Activated CD8-positive, alpha-beta memory T cell treated with anti-CD3 and anti-CD28 coated beads, Interleukin-2, amount 50 U/mL, for 48 hours (primary cell): ENCODE measurements at places on chromosomes 6 and 20.

- DNase-seq = no peak
Measured at GRCh38 chr6:13575377-13575775, 975 bp downstream of the SIRT5 start.

DNA sequence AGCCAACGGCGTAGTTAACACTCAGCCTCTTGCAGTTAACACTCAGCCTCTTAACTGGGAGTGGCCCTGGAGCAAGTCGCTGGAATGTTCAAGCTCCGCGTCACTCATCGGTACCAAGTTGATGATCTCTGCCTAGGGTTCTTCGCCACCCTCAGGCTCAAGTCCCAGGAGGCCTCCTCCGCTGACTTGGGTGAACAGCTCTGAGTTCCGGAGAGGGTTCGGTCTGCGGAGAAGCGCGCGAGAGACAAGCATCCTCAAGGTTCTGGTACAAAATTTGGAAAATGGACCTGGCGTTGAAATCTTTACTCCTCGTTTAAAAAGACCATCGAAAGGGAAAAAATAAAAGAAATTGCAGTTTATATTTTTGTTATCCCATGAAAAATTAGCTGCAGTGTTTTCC, 876 bp upstream of the DSP start:
- no peak for DNase-seq

DNA sequence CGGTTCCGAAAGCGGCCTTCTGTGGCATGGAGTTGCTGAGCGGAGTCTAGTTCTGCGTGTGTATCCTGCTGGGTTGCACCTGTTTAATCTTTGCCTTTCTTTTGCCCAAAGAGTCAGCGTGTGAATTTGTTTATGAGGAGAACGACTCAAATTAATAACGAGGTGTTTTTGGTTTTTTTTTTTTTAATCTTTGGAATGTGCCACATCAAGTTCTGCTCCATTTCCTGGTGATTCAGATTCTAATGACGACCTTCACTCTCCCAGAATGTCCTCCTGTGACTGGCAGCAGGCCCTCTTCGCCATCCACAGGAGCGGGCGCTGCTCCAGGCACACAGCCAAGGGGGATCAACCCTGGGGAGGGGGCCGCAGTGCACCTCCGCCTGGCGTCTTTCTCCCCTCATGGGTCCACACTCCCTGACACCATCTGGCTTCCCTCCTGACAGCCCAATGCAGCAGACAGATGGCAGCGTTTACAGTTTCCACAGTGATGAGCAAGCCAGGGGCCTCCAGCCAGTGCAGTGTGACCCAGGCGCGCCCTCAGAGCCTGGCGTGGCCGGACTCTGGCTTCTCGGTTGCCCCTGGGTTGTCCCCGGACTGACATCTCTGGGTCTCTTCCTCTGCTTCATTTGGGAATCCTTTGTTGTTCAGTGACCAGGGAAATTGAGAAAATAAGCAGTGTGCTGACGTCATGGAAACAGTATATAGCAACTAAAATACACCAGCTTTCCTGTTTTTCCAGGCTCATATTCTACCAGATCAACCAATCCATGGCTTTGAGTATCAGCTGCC, 27.5 kb upstream of the AFDN start:
- no peak for DNase-seq

DNA sequence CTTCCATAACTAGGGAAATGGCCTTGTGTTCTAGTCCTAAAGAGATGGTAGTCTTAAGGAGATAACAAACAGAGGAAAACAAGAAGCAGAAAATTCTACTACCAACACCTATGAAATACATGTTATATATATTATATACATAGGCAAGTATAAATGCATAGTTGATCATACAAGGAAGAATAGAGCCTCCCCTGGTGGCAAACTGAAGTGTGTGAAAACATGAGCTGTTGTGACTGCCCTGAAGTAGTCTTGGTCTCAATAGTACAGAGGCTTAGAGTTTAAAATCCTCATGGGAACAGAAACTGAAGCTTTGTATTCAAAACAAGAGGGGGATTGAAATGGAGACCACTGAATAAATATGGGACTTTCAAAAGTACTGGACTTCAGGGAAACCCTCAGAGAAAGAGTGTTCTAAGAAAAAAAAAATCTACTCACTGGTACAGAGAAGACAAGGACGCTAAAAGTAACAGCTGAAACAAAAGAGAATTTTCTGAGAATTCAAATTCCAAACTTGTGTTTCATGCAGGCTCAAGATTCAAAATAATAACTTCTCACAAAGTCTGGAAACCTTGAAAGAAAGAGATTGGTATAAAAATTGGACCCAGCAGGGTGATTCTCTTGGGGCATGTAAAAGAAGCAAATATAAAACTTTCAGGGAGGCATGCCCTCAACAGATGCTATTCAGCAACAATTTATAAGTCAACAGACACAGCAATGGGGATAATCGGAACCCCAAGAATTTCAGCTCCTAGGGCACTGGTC, 59.7 kb upstream of the SAMD3 start:
- no peak for DNase-seq

DNA sequence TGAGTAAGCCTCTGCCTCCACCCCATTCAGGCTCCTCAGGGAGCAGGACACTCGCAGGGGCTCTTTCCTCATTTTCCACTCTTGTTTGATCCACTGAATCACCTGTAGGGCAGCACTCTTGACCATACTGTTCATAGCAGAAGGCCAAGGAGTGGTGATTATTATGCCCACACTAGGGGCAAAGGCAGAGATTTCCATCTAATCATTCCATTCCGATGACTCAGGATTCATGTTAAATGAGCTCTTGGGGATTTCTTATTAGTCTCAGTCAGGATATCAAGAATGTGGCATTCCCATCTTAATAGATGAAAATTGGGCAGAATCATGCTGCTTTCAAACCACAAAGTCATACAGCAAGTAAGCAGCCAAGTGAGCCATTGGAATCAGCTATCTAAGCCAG, 101.9 kb upstream of the MOCS1 start:
- no peak for DNase-seq

DNA sequence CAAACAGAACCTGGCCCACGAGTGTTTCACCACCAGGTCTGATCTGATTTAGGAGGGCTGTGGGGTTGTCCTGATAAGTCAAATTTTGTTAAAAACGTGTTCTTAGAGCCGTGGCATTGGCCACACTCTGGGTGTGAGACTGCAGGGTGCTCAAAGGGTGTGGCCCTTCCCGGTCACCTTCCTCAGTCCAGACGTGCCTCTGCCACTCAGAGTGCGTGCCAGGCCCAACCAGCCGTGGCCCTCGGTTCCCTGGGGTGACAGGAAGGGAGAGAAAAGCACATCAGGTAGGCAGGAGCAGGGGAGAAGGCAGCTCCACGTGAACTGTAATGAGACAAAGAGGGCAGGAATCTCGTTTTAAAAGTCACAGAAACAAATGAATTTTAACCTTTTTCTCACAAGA, 115.4 kb downstream of the FAM120B start:
- no peak for DNase-seq

- no peak for DNase-seq
Measured at GRCh38 chr20:24501764-24502556, 32.5 kb downstream of the SYNDIG1 start.

DNA sequence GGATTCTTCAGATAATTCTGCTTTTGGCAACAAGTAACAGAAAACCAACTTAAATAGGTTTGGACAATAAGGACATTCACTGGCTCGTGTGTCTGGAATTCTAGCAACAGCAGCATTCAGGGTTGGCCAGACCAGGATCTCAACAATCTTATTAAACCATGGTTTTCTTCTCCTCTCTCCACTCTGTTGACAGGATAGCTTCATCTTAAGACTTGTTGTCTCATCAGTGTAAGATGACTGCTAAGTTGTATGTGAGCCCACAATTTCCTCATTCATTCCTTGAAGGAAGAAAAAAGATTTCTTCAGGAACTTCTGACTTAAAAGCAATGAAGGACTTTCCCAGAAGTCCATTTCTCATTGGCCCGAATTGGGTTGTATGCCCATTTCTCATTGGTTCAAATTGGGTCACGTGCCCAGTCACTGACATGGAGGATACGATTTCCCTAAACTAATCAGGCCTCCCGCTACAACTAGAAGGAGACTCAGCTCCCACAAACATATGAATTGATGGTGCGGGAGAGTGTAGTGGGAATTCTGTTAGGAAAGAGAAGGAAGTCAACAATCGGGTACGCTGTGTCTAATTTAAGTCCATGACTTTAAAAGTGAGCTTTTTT, 83.7 kb downstream of the SLC22A3 start:
- DNase-seq = no peak
